Fibroblast of pulmonary artery (primary cell): ENCODE measurements at places on chromosomes 7 and 10.

- DNase-seq, result no peak
Observed at GRCh38 chr10:127648885-127649284, 88.1 kb upstream of the FOXI2 start.

- DNase-seq, result no peak
Observed at GRCh38 chr7:36314491-36314890, 75.2 kb upstream of the ANLN start.

GRCh38 chr10:499991-500390, 189.5 kb downstream of the DIP2C start:
- DNase-seq, result no peak

GRCh38 chr7:13336227-13336626, 648.8 kb downstream of the ARL4A start:
- peak; percentile 34 for DNase-seq

- DNase-seq, result no peak
Observed at GRCh38 chr7:54145716-54146115, 396.5 kb upstream of the VSTM2A start.

DNA sequence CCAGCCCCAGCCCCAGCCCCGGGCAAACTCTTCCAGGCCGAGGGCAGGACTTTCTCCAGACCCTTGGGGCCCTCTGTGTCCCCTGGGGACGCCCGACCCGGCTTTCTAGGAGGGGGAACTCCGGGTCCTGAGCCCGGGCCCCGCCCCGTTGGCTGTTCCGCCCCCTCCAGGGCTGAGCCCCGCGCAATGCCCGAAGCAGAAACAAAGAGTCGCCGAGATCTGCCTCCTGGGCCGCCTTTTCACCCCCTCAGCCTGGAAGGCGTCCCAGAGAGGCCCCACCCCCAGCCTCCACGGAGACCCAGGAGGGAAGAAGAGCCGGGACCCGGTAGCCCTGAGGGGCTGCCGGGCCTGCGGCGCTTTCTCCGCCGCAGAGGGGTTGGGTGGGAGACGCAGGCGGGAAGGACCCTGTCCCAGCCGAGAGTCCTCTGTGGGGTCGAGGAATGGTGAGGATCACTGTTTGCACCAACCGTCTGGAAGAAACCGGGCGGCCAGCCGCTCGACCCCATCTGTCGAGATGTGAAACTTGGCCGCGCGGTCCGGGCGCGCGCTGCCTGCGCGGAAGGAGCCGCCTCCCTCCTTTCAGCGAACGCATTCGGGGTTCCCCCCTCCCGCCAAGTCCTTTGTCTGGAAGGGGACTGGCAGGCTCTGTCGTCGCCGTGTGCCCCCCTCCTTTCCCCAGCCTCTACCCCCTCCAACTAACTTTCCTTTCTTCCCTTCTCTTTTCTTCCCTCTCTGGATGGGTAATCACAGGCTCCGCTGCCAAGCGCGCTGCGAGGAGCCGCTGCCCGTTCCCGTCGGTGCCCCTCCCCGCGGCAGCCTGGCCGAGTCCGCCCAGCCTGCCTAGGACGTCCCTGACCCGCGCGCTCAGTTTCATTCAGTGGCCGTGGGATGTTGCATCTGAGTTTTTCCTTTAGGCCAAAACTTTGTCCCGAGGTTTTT, 10.2 kb downstream of the EN2 start:
- no peak for DNase-seq

GRCh38 chr10:102247734-102248133, 2.4 kb downstream of the GBF1 start:
- no peak for DNase-seq

GRCh38 chr10:98268694-98269431, 869 bp upstream of the LOXL4 start:
- peak; percentile 20 for DNase-seq

DNA sequence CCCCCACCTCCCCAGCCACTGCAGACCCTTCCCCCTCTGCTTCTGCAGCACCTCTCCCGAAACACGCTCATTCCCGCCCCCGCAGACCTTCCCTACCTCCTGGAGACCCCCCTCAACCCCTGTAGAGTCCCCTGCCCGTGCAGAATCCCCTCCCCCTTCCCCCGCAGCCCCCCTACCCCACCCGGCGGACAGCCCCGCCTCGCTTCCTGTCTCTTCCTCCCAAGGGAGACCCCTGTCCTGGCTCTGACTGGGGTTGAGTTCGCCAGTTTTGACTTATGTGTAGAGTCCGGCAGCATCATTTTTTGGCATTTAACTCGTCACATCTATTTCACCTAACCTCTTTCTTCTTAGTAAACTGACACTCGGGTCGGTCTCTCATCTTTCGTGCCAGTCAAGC, 54.0 kb downstream of the ALOX5 start:
- DNase-seq, result no peak

GRCh38 chr10:122056431-122057094, 67.6 kb downstream of the TACC2 start:
- DNase-seq, result no peak

DNA sequence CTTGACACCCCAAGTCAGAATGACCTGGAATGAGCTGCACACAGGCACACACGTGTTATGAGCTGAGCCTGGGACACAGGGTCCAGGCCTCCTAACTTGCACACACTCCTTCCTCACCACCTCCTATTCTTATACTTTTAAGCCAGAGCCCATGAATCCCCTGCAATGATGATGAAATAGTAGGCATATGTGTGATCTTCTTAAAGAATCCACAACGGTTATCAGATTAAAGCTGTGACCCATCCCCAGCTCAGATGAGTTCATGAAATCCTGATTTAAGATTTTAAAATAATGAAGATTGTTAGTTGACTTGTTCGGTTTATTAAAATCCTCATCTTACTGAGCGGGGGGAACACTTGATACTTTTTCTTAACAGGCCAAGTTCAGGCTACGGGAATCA, 38.6 kb downstream of the PITRM1 start:
- no peak for DNase-seq

DNA sequence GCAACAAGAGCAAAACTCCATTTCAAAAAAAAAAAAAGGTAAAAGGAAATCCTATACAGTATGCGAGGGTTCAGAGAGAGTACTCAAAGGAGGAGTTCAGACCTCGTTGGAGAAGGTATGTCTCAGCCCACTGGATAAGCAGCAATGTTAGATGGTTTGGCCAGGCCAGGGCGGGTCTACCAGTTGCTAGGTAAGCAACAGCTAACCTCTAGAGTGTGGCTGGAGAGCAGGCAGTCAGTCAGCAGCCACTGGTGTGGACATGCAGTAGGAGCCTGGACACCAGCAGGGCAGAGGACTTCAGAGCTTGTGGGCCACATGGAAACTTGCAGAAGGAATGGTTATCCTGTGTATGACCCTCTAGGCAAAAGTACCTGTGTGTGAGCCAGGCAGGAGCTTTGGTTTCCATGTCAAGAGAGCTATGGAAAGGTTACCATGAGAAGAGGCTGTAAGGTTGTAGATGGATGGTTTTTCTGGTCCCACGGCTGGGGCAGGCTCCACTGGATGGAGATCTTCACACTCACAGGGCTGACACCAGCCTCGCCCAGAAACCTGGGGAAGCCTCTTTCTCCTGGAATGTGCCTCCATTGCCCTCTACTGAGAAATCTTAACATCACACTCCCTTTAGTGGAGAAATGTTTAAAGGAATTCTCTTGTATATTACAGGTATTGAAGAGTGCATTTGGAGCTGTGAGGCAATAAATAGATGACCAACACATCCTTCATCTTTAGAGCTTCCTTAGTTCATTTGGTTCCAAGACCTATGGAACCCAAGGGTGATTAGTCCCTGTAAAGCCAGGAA, 63.6 kb downstream of the CCDC186 start:
- no peak for DNase-seq

DNA sequence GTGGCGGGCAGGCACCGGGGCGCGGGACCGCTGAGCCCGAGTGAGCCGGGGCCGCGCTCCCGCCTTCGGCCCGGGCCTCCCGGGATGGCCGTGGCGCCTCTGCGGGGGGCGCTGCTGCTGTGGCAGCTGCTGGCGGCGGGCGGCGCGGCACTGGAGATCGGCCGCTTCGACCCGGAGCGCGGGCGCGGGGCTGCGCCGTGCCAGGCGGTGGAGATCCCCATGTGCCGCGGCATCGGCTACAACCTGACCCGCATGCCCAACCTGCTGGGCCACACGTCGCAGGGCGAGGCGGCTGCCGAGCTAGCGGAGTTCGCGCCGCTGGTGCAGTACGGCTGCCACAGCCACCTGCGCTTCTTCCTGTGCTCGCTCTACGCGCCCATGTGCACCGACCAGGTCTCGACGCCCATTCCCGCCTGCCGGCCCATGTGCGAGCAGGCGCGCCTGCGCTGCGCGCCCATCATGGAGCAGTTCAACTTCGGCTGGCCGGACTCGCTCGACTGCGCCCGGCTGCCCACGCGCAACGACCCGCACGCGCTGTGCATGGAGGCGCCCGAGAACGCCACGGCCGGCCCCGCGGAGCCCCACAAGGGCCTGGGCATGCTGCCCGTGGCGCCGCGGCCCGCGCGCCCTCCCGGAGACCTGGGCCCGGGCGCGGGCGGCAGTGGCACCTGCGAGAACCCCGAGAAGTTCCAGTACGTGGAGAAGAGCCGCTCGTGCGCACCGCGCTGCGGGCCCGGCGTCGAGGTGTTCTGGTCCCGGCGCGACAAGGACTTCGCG, 534 bp downstream of the FZD9 start:
- no peak for DNase-seq

DNA sequence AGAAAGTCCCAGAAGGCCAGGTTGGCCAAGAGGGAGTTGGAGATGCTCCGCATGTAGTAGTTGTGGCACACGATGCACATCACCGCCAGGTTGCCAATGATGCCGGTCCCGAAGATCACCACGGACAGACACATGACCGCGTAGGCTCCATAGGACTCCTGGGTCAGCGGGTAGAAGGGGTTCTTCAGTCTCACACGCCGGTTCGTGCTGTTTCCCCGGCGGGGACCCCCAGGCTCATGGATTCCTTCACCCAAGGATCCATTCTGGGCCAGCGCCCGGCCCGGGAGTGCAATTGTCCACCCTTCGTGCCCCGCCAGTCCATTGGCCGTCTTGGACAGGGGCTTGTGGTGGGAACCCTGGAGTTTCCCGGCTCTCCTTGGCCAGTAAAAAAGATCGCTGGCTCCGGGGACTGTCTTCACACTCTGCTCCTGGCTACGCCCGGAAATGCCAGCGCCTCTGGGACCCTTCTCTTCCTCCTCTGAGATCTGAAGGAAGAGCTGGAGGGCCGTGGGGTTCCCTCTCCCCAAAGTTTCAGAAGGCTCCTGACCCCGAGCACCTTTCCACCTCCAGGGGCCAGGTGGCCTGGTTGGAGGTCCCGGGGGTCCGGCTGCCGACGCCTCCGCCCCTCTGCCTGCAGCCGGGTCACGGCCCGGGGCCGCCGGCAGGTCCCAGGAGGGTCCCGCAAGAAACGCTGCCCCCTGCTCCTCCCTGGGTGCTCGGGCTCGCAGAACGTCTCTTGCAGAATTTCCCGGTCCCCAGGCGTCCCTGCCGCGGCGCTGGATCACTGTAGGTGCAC, 1.3 kb downstream of the GPR37 start:
- DNase-seq, result no peak

DNA sequence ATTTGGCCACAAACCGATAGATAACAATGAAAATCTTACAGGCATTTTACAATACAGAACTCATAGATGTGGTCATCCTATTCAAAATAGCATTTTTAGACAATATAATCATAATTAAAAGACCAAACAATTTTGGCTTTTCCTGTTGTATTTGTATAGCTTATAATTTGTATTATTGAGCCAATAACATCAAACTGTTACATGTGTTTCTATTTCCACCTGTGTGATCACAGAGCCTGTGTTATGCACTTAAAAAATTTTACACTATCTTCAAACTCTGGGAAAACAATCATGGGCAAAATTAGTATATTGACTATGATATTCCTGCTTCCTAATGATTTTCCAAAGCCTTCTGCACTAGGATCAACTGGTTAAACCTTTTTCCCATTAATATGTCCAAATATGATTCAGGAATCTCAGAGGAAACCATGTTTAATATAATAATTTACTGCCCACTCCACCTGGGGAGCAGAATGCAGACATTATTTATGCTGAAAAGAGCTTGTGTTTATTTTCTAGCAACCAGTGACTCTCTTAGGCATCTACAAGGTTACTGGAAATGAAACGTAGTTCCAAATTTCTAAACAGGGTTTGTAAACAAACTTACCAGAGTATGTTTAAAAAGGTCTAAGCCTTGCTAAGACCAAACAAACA, 1.7 kb downstream of the RHOBTB1 start:
- peak; percentile 19 for DNase-seq

DNA sequence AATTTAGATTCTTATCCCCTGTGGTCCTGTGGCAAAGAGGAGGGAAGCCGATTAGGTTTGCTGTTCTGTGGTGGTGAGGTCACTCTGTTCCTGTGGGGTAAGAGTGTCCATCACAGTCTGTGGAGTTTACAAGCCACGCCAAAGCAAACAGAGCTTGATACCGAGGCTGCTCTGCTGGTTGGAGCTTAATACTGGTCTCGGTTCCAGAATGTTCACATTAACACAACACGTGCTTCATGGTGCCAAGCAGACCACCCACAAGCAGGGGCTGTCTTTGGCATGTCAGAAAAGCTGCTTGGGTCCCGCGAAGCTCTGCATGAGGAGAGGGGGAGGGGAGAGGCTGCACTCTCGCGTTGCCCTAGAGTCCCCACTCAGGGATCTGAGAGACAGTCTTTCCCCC, 47.5 kb downstream of the DNAJB6 start:
- no peak for DNase-seq

DNA sequence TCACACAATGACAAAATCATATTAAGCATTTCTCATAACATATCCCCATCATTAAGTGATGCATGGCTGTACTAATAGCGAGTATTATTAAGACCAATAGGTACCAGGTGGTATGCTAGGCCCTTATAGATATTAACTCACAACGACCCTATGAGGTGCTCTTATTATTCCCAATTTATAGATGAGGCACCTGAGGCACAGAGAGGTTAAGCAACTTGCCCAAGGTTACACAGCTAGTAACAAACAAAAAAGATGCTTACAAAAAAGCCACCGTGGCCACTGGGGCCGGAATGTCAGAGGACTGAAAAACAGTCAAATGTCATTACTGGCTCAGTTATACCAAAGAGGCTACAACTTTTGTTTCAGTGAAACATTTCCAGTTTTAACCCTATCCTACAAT, 96.0 kb downstream of the OR13A1 start:
- no peak for DNase-seq

DNA sequence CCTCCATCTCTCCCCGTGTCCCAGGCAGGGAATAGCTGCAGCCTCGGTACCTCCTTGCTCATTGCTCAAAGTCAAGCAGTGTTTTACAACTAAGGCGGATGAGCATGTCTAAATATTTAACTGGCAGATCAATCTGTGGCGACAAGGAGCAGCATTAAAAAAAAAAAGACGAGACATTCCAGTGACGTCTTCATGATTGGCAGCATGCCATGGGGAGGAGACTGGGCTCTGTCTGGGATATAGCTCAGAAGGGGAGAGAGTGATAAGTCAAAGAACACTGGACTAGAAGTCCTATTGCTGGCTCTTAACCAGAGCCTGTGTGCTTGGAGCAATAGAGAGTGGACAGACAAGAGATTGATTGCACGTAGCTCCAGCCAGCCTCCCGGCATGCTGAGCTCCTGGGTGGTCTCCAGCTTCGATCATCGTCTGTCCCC, 287.5 kb upstream of the PODXL start:
- DNase-seq, result peak; percentile 31

DNA sequence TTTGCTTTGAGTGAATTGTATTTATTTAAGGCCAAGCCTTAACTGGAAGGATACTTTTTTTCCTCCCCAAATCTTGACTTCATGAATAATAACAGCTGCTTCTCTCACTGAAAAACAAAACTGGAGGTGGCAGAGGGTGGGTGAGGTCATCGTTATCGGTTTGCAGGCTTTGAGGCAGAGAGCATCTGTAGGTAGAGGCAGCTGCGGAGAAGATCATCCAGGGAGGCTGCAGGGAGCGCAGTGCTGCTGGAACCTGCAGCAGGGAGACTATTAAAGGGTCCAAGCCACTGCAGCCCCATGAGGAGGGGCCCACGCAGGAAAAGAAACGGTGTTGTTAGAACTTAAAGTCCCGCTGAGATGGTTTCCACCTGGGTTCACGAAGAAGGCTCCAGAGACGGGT, 112.1 kb upstream of the SDK1 start:
- no peak for DNase-seq
